AG20443 (cell line): ENCODE measurements at places on chromosomes 7 and 10.

GRCh38 chr10:125030567-125031197, 88.8 kb downstream of the ZRANB1 start:
- DNase-seq, result no peak

DNA sequence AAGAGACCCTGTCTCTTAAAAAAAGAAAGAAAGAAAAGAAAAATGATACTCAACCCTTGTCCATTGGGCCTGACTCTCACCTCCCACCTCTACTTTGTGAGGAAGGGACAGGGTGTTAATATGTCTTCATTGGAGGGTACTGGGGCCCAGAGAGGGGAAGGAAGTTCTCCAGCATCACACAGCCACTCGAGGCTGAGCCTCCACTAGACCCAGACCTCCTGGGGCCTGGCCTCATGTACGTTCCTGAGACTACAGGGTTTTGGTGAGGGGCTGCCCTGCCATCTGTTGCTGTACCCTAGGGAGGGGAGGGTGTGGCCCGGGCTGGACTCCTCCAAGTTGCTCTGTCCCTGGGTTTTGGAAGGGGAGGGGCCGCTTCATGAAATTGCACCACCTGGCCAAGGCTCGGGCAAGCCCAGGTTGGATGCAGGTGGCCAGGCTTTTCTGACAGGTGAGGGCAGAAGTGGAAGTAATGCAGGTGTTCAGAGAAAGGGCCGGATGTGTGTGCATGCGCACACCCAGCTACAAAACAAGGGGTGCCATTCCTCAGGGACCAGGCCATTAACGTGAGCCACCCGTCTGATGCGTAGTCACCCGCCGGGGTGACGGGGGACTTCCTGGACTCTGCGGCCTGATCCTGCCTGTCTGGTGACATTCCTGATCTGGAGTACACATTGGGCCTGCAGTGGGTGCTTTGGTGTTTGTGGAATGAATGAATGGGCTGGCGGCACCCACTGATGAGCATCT, 21.7 kb downstream of the GTF2IRD1 start:
- DNase-seq, result no peak

DNA sequence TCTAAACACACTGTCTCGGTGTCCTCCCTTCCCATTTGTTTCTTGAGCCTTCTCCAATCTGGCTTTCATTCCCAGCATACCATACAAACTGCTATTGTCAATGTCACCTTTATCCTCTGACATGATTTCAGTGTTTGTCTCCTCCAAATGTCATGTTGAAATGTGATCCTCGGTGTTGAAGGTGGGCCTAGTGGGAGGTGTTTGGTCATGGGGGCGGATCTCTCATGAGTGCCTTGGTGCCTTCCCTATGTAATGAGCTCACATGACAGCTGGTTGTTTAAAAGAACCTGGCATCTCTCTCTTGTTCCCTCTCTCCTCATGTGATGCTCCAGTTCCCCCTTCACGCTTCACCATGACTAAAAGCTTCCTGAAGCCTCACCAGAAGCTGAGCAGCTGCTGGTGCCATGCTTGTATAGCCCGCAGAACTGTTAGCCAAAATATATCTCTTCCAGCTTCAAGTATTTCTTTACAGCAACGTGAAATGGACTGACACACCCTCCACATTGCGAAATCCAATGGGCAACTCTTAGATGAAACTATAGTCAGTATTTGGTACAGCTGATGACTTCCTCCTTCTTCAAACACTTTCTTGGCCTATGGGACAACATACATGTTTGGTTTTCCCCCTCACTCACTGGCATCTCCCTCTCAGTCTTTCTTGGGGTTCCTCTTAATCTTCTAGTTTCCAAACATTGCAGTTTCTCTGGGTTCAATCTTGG, 27.8 kb downstream of the RNLS start:
- no peak for DNase-seq

GRCh38 chr10:10930979-10931743, 86.5 kb upstream of the CELF2 start:
- no peak for DNase-seq

- no peak for DNase-seq
Observed at GRCh38 chr7:75743455-75743859, 4.7 kb upstream of the HIP1 start.

- no peak for DNase-seq
Observed at GRCh38 chr10:75597773-75598440, 166.5 kb downstream of the LRMDA start.
